ENCODE measurements at places on chromosomes 11 and 22. TPM values are rescaled to one million over a fixed set of nuclear protein-coding genes. Genes with fewer than 3 reads are reported as not detected.

Gene ZNF214
- polyA plus RNA-seq: not detected

Gene DNAL4
- polyA plus RNA-seq: 11.1 TPM

Gene OTOG
- polyA plus RNA-seq: not detected

Gene POU2AF2
- polyA plus RNA-seq: not detected

Gene RFPL2
- 4.7 TPM for polyA plus RNA-seq

Gene PRRG4
- polyA plus RNA-seq: not detected

Gene MIAT
- polyA plus RNA-seq: 4.7 TPM

Gene OR4C3
- polyA plus RNA-seq: not detected

Gene XKR3
- not detected for polyA plus RNA-seq

Gene ARSA
- 7.8 TPM for polyA plus RNA-seq

Gene C11orf97
- not detected for polyA plus RNA-seq

Gene TRIM49
- polyA plus RNA-seq: not detected

Gene MYO7A
- polyA plus RNA-seq: 0.24 TPM

Gene MN1
- 0.02 TPM for polyA plus RNA-seq

Gene SLC29A2
- 3.1 TPM for polyA plus RNA-seq

Gene CSF2RB
- polyA plus RNA-seq: 0.34 TPM

Gene OR10D3
- polyA plus RNA-seq: not detected

Gene BDNF
- polyA plus RNA-seq: not detected

Gene OR4A5
- not detected for polyA plus RNA-seq

Gene SLC15A3
- 0.29 TPM for polyA plus RNA-seq

Gene SERPIND1
- 0.29 TPM for polyA plus RNA-seq

Gene KRTAP5-1
- not detected for polyA plus RNA-seq

Gene TMEM258
- 276 TPM for polyA plus RNA-seq

Measured in CD4-positive, alpha-beta memory T cell (primary cell).